AG04449 (cell line): ENCODE measurements at places on chromosomes 3 and 15.

GRCh38 chr3:113552851-113553250 is 20.5 kb downstream of the SIDT1 start:
- DNase-seq = no peak

DNA sequence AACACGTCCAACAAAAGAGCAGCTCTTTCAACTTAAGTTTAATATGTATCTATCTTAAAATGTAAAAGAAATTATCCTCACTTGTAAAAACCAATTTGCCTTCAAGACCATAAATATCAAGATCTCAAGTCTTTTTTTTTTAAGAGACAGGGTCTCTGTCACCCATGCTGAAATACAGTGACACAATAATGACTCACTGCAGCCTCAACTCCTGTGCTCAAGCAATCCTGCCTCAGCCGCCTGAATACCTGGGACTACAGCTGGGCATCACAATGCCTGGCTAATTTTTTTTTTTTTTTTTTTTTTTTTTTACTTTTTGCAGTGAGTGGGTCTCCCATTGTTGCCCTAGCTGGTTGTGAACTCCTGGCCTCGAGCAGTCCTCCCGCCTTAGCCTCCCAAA is 26.0 kb downstream of the ACAP2 start:
- no peak for DNase-seq

DNA sequence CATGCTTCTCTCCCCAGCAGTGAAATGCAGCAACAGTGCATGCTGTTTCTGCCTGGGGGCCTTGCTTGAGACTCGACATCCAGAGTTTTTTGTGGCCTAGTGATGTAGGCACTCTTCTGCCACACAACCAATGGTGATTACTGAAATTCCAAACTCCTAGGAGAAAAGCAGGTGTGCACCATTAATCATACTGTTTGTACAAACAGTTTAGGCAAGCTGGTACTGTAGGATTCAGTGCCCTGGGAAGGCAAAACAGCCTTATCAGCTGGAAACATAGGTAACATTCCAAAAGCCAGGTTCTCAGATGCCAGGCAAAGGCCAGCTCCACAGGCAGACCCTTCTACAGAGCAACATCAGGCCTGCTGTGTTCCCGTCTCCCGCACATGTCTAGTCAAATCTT is 17.5 kb upstream of the RBP1 start:
- no peak for DNase-seq

DNA sequence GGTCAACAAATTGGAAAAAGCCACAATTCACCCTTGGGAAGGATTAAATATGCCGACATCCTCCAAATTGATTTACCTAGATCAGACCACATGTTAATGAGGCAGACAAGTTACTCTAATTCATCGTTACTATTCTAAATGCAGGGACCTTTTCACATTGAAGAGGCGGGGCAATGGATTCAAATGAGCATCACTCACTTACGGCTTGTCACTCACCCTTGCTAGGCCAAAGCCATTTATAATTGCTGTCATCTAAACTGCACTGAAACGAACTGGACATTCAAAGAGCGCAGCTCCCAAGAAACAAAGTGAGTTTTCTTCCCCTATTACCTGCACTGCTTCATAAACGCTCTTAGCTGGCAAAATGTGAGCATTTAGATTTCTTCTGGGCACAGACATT is 313.9 kb downstream of the WDR72 start:
- no peak for DNase-seq

DNA sequence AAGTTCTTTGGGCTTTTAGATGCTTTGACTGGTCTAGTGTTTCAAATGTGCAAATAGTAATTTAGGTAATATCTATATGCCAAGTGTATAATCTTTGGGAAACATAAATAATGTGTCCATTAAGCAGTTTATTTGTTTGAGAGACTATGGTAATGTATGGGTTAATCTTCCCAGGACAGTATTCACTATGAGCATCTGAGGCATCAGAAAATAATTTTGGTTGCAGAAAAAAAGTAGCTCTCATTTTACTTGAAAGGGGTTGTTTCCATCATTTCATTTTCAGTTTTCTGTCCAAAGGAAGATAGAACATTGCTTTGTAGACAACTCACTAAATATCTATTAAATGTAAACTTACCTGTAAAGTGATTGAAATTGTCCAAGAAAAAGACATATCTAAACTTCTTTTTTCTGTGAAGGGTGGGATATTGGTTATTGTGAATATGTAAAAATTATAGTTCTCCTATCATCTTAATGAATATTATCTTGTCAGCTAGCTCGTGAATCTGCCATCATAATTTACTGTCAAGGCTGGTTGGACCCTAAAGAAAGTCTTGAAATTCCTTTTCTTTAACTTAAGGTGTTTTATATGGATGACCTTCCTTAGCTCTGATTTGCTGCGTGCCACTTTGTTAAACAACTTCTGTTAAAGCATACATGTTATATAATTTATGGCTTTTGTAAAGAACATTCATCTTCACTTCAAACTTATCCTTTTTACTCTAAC is 108.8 kb downstream of the EPHA3 start:
- no peak for DNase-seq

GRCh38 chr3:195738274-195739044 is 17.7 kb downstream of the MUC20 start:
- no peak for DNase-seq

DNA sequence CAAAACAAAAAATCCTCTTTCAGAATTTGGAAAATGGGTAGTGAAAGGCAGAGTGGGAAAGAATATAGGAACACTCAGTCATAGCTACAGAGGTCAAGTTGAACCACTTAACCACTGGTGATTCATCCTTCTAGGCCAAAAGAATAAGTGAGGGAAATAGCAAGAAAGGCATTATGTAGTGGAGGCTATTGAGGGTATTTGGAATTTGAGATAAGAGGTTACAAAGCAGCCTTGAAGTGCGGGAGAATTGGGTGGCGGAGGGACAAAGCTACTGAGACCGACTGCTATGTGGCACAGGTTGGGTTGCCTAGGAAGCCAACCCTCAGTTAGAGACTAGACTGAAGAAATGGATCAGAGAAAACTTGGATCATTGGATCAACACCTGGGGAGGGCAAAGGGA is 109.5 kb downstream of the SYNPR start:
- no peak for DNase-seq

- DNase-seq = no peak
These were observed 59.9 kb downstream of the IGF2BP2 start for GRCh38 chr3:185764980-185765370.

DNA sequence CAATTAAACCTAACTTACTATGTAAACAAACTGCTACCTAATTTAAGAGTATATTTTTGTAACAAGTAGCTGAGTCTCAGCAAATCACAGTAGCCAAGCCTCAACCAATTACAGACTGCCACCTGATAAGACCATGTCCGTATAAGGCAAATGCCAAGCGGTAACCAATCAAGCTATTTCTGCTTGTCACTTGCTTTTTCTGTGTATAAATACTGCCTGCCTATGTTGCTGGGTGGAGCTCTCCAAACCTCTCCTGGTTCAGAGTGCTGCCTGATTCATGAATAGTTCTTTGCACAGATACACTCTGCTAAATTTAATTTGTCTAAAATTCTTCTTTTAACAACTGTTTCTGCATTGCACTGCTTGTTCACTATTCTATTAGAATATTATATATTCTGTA is 42.6 kb downstream of the ZNF148 start:
- DNase-seq = no peak

DNA sequence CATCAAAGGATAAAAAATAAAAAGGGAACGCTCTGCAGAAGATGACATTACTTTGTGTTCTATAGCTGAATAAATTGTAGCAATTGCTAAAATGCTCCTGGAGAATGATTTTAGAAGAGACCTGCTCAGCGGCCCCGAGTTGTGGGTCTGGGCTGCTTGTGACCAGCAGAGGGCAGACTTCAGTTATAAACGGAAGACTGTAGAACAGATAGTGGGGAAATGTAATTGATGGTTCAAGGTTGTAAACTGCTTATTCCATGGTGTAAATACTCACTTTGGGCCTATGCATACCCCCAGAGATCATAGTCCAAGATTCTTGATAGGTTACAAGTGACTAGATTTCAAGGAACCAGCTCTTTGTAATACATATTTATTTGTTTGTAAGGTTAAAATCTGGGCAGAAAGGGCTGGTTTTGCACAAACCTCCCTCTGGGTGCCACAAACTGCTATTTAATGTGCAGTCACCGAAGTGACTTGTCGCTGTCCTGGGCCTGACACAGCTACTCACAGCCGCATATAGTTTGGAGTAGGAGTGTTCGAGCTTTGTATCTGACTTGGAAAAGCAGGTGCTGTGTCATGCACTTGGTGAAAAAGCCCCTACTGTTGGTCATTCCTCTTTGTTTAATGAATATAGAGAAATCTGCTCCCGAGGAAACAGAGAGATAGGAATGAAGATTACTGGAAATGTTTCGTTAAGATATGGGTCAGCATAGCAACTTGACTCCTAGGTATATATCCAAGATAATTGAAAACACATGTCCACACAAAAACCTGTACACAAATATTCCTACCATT is 34.7 kb upstream of the NDUFB4 start:
- DNase-seq = no peak

DNA sequence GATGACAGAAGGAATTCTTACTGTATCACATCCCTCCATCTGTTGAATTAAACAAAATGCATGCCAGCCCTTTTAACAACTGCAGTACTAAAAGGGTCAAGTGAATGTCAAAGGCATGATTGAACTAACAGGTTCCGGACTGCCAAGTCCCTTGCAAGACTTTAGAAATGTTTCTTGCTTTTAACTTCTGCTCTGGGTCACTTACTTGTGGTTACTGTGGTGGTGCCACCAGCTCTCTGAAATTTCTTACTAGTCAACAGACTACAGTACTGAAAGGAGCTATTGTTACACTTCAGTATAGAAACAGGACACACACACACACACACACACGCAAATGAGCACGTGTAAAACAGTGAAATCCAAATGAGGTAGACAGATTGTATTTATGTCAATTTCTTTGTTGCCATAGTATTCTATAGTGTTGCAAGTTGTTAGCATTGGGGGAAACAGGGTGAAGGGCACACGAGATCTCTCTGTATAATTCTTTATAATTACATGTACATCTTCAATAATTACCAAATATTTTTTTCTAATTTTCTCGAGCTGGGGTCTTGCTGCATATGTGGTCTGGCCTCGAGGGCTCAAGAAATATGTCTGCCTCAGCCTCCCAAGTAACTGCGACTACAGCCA is 79.9 kb upstream of the SLC25A26 start:
- DNase-seq = no peak

DNA sequence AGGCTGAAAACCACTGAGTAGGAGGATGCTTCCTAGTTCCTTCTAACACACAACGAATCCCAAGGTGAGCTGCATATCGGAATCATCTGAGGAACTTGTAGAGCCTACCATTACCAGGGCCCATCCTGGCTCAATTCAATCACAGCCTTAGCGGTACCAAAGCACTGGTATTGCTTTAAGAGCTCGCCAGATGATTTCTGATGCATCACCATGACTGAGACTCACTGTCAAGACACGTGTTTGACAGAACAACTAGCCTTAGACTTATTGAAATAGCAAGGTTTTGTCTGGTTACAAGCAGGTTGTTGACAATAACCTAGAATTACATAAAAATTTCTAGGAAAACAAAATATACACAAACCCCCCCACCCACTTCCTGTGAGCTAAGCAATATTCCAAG is 68.5 kb downstream of the CBLB start:
- DNase-seq = no peak

DNA sequence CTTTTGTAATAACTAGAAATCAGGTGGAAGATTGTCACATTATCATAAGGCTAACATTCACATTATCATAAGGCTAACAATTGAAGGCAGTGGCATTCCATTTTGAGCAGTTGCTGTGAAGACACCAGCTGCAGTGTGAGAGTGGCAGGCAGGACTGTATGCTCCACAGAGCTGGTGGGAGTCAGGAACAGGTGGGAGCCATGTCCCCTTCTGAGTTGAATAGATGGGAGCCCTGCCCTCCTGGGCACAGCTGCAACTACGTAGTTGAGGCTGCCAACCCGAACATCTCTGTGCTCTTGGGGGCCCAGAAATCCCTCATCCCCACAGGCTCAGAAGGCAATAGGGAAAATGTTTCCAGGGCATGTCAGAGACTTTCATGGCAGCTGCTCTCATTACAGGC is 1627.6 kb downstream of the SI start:
- DNase-seq = no peak

DNA sequence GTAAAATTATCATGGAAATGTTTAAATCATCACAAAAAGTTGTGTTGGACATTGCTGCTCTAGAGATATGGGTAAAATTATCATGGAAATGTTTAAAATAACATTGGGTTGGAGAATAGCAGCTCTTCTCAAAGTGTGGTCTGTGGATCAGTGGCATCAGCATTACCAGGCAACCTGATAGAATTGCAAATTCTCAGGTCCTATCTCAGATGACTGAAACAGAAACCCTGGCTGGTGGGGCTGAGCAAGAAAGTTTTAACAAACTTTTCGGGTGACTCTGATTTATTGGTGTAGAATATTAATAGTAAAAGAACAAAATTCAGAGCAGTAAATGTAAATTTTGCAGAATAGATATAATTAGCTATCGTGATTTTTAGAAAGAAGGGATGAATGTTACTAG is 28.9 kb downstream of the NXPE3 start:
- DNase-seq = no peak

- DNase-seq = no peak
These were observed 785 bp upstream of the MYRIP start for GRCh38 chr3:39808467-39809180.

DNA sequence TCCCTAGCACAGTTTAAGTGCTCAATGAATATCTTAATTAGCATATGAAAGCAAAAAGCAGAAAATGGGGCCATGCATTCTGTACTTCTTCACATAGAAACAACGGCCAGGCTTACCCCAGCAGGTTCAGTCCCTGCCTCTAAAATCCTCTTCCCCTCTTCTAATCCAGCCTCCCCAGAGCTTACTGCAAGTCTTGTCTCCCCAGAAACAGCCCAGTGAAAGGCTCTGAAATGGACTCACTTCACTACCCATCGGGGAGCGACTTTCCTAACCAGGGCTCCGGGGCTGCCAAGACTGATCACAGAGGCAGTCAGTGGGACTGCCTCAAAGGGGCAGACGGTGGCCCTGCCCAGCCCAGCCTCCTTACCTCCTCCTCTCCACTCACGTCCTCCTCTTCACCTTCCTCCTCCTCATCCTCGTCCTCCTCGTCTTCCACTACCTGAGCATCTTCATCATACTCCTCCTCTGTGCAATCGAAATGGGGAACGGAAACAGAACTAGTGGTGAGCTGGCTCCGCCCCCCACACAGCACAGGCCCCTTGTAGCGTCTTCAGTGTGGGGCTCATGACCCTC is 38.0 kb downstream of the ANP32A start:
- no peak for DNase-seq

DNA sequence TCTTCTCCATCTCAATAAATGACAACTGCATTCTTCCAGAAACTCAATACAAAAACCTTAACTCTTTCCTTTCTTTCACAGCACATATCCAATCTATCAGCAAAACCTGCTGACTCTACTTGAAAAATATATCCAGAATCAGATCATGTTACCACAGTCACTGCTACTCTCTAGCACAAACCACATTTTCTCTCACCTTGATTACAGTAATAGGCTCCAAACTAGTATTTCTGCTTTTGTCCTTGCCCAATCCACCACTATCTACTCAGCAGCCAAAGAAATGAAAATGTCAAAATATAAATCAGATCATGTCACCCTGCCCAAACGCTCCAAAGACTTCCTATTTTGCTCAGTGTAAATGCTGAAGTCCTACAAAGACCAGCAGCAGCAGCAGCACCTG is 15.2 kb downstream of the TMCC1 start:
- no peak for DNase-seq

GRCh38 chr15:94098921-94099573 is 132.3 kb upstream of the MCTP2 start:
- DNase-seq = peak; percentile 56
